ENCODE measurements at places on chromosomes 5 and 9.

- no peak for DNase-seq
These were observed 106.5 kb upstream of the EGFLAM start for GRCh38 chr5:38151878-38152277.

- DNase-seq, result no peak
These were observed 142.1 kb upstream of the GLRA1 start for GRCh38 chr5:152066784-152067183.

DNA sequence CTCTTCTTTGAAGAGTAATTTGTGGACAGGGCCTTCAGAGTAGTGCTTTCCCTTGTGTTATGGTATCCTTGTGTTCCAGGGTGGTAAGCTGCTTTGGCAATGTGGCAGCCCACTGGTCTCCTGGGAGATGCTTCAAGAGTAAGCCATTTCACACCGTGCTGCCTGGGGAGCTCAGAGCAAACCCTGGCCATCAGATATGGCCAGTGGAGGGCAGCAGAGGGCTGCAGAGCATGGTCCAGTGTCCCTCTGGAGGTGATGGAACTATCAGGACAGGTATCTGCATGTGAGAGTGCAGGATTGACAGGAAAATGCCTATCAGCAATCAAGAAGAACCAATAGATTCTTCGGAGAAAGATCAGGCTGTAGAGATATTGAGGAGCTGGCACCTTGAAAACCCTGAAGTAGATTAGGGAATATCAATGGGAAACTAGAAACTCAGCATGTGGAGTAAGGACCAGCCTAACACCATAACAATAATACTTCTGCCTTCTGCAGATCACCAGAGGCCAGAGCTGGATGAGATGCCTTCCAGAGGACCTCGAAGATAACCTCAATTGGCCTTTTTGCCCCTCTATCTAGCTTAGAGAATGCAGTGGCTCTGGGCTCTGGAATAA, 90.8 kb downstream of the PLPPR1 start:
- no peak for DNase-seq

- no peak for DNase-seq
These were observed 505 bp downstream of the CREB3 start for GRCh38 chr9:35732800-35733541.

- DNase-seq, result no peak
These were observed 127.0 kb upstream of the PALM2AKAP2 start for GRCh38 chr9:109652971-109653370.

DNA sequence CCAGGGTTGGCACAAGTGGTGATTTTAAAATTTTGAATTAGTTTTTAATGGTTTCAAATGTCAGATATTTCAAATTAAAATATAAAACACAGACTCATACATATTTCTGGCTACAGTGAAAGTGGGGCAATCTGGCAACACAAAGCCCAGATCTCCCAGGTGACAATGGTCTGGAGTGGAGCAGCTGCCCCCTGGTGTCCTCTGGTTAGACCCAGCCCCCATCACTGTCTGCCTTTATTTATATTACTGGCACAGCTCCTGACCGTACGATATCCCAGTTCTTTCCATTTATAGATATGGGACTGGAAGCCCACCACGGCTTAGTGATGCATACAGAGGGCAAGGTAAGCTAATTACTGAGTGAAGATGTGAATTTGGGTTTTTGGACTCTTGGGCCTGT, 37.3 kb downstream of the MACIR start:
- no peak for DNase-seq

- peak; percentile 72 for DNase-seq
These were observed 588.5 kb downstream of the MTRR start for GRCh38 chr5:8457187-8458037.

GRCh38 chr5:127957183-127957582, 126.4 kb upstream of the SLC12A2 start:
- DNase-seq, result no peak

DNA sequence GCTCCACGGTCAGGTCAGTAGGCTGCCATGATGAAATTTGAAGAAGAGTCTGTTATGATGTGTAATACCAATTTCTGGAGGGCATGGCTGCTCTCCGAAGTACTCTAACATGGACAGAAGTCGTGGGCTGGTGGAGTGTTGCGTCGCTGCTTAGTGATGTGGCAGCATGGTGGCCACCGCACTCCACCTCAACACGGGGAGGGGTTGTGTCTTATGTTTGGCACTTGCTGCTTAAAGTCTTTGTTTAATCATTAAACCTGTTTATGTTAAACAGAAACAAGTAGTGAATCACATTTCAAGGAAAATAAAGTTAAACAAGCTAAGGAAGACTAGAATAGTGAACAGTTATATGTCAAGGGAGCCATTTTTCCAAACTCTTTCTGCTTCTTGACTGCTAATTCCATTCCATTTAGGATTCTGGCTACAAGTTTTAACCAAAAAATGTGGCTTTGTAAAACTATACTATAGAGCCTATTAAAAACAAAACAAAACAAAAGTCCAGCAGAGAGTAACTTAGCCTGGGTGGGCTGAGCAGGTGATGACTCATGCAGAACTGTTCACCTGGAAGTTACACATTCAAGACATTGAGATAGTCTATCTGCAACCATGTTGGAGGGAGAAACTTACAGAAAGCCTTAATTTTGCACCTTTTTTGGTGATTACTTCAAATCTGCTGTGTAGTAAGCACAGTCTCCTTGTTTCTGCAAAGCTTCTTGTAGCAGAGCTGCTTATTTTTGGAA, 9.5 kb downstream of the HABP4 start:
- no peak for DNase-seq

DNA sequence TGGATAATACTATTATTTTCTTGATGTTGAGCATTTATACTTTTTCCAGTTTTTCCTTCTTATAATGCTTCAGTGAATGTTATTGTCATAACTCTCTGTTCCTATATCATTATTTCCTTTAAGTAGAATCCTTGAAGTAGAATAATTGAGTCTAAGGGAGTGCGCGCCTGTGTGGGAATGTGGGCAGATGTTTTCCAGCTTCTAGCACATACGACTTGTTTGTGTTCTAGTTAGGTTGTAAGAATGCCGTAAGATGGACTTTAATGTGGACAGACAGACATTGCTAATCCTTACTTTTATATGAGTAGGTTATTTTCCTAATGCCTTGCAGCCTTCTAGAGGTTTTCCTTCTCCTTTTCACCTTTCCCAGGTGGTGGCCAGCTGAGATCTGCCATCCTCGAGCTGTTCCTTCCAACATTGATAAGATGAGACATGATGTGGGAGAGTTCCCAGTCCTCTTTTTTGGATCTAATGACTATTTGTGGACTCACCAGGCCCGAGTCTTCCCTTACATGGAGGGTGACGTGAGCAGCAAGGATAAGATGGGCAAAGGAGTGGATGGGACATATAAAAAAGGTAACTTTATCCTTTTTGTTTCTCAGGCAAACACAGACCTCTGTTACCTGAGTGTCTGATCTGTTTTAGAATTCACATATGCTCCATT, 34.2 kb downstream of the RAB24 start:
- no peak for DNase-seq

GRCh38 chr9:134971696-134972095, 54.0 kb upstream of the FCN1 start:
- DNase-seq, result no peak

GRCh38 chr5:128409166-128409800, 128.8 kb downstream of the FBN2 start:
- no peak for DNase-seq

- no peak for DNase-seq
These were observed 28.3 kb downstream of the SMIM23 start for GRCh38 chr5:171813813-171814490.

DNA sequence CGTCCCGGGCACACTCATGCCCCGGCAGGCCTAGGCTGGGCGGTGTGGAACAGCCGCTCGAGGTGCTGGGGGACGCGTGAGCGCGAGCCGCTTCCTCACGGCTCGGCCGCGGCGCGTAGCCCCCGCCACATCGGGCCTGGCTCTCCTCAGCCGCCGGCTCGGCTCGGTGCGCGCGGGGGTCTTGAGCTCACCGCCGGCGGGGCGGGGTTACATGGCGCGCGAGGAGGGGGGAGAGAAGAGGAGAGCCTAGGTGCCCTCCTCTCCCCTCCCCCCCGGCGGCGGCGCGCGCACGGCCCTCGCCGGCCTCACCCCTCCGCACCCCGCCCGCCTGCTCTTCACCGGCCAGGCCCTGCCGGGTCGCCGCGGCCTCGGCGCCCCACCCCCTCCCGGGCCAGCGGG, 7.7 kb downstream of the RANBP6 start:
- peak; percentile 77 for DNase-seq

DNA sequence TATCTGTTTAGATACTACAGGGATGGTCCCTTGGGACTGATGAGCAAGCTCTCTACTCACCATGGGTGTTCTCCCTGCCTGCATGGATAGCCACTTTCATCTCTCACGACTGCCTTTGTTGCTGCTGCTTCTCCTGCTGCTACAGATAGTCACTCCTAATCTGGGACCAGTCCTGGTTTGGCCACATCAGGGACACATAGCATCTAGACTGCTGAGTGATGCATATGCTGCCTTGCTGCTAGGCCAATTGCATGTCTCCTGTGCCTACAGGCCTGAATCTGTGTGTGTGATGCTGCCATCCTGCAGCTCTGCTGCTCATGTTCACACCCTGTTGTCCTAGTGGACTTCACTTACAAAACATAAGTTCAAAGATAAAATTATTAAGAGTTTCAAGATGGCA, 297.1 kb downstream of the HCN1 start:
- no peak for DNase-seq

DNA sequence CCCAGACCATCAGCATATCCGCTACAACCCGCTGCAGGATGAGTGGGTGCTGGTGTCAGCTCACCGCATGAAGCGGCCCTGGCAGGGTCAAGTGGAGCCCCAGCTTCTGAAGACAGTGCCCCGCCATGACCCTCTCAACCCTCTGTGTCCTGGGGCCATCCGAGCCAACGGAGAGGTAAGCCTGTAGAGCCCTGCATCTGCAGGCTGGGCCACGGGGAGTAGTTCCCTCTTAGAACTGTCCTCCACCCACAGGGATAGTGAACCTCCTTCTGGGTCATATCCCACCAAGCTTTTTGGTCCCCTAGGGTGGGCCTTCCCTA, 569 bp downstream of the GALT start:
- no peak for DNase-seq

- DNase-seq, result no peak
These were observed 92.3 kb downstream of the ANKRD33B start for GRCh38 chr5:10655972-10656830.

- no peak for DNase-seq
These were observed 307.4 kb upstream of the SEMA6A start for GRCh38 chr5:116881921-116882531.

- no peak for DNase-seq
These were observed 104.1 kb downstream of the CRB2 start for GRCh38 chr9:123460091-123460490.

DNA sequence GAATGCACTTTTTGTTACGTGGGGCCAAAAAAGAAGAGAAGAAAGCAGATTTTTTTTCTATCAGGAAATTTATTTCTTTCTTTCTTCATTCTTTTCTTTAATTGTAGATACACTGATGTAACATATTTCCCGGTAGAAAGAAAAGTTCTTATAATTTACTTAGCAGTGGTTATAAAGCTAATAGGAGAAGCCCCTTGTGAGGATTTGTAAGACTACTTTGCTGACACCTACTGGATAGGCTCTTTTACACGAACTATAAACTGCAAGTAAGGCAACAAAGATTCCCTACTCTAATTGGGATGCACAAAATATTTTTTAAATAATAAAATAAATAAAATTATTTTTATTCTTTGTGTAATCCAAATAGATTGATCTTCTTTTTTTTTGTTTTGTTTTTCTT, 284.4 kb downstream of the DNAH5 start:
- no peak for DNase-seq

- DNase-seq, result peak; percentile 7
These were observed 118.3 kb downstream of the SLC1A3 start for GRCh38 chr5:36724467-36725332.

- DNase-seq, result no peak
These were observed 205.6 kb downstream of the C9orf50 start for GRCh38 chr9:129414993-129415941.

DNA sequence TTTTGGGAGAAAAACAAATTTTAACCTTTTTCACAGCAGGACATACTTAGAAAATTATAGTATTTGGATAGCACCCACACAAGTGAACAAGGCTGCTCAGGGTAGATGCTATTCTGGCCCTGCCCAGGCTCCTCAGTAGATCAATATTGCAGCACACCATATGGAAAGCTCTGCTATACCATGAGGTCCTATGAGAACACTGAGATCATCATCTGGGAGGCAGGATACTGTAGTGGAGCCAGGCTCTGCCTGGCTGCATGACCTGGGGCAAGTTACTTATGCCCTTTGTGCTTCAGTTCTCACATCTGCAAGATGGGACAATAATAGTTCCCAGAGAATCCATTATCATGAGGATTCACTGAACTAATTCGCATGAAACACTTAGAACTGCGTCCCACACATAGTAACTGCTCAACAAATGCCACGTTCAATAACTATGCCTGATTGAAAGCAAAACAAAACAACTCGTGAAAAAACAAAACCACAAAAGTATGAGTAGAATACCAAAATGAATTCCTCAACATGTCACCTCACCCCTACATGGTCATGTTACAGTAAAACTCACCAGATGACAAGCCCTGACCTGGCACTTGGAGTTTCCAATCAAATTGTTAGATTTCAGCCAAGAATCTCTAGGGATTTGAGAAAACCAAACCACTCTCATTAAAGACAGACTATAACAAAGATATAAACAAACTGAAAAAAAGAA, 31.9 kb downstream of the ARSB start:
- DNase-seq, result no peak

DNA sequence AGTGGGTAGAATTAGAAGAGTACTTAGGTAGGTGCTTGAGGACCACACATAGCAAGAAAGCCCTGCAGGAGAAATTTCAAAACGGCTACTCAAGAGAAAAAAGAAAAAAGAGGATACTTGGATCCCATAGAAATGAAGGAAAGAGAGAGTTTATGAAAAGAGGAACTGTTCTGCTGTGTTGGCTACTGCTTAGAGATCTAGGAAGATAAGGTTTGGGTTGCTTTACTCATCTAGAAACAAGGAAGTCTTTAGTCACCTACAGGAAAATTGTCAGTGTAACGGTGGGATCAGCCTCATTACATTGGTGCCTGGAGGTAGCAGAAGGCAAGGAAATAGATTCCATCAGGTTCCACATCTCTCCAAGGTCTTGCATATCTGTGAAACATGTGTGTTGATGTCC, 14.8 kb upstream of the C5orf46 start:
- DNase-seq, result no peak

DNA sequence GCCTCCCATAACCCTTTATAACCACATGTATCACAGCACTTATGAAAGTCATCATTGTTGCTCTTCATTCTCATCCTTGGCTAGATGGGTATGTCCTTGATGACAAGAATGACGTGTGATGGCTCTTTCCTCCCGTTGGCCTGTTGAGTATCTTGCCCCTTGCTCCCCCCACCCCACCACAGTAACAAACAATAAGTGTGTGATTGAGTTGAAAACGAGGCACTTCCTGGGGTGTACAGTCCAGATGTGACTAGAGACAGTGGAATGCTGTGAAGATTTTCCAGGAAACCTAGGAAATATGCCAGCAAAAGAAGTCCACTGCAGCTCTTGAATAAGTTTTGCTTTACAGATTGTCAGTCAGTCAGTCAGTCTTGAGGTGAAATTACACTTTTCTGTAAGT, 262.5 kb downstream of the ELAVL2 start:
- DNase-seq, result no peak

DNA sequence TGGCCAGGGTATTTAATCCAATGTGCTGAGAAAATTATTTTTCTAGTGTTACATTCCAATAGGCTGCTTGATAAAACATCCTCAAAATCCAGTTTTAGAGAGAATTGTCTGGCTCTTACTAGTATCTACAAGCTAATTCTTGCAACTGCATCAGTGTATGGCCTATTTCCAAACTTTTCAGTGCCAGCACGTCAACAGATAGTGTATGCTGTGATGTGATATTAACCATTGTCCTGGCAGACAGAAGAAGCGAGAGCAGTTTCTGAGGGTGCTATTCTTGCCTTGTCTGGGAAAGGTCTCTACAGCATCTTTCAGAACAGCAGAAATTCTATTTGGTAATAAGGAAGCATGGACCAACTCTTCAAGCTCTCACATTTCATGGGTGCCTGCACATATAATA, 174.2 kb upstream of the CDH12 start:
- DNase-seq, result no peak
